ENCODE measurements at places on chromosomes 6 and 20.

GRCh38 chr6:137832110-137832509 lies 34.9 kb upstream of the TNFAIP3 start:
- no peak for DNase-seq

GRCh38 chr6:63787021-63787420 lies 151.4 kb downstream of the PHF3 start:
- DNase-seq: no peak

- no peak for DNase-seq
Measured at GRCh38 chr6:151275566-151275965, 35.8 kb downstream of the AKAP12 start.

DNA sequence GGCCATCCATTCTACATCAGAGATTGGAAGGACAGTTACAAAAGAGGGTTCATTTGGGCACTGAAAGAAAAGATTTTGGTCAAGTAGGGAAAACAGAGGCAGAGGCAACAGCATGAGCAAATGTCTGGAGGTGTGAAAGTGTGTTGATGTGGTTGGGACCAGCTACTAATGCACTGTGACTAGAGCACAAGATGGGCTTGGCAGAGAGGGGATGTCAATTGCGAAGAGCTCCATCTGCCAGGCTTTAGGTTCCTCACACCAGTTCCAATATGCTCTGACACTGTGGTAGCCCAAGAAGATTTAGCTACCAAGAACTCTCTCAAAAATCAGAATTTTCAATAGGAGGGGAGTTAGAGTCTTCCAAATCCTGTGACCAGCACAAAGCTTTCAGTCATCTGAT lies 42.1 kb downstream of the TRAF3IP2 start:
- DNase-seq: no peak

DNA sequence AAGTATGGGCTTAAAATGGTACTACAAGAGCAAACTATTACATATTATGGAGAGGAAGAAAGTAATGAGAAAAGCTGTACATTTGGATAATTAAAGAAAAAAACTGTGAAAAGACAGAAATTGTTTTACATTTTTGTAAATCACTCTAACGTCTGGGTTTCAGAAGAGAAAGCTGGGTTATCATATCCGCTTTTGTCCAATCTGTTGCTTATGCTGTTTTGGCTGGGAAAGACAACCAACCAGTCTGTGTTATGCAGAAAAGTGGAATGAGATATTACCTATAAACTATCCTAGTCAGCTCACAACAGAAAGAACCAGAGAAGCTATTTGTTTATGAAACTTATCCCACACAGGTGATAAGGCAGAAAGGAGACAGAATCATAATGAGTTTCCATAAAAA lies 32.4 kb downstream of the REV3L start:
- no peak for DNase-seq

GRCh38 chr6:79042799-79043126 lies 35.3 kb downstream of the PHIP start:
- DNase-seq: no peak

GRCh38 chr6:43926634-43927531 lies 156.9 kb downstream of the VEGFA start:
- DNase-seq: no peak

GRCh38 chr6:7773322-7773721 lies 47.4 kb downstream of the BMP6 start:
- DNase-seq: no peak

GRCh38 chr6:106886081-106886843 lies 88.3 kb downstream of the CD24 start:
- DNase-seq: no peak

- DNase-seq: no peak
Measured at GRCh38 chr6:131290955-131291354, 155.7 kb downstream of the AKAP7 start.

DNA sequence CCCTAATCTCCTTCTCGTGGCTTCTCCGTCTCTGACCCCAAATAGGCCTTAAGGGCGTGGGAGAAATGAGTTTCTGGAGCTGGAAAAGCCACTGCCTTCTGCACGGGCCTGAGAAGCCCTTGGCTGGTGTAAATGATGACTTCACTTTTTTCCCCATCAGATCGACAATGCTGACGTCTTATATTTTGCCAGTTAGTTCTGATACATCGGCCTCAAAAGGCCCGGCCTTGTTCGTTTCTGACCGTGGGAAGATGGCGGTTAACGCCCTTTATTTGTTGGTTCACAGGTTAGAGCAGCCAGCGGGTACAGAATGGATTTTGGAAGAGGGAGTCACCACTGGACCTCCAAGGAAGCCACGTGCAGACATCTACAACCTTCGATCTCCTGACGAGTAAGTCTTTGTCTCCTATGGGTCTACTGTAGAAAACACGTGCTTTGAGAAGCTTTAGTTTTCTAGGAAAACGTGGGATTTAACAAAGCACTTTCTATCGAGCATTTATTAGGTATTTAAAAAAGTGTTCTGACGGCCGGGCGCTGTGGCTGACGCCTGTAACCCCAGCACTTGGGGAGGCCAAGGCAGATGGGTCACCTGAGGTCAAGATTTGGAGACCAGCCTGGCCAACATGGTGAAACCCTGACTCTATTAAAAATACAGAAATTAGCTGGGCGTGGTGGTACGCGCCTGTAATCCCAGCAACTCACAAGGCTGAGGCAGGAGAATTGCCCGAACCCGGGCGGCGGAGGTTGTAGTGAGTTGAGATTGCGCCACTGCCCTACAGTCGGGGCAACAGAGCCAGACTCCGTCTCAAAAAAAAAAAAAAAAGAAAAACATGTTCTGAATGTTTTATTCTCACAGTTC lies 1.2 kb upstream of the ZNFX1 start:
- peak; percentile 24 for DNase-seq

DNA sequence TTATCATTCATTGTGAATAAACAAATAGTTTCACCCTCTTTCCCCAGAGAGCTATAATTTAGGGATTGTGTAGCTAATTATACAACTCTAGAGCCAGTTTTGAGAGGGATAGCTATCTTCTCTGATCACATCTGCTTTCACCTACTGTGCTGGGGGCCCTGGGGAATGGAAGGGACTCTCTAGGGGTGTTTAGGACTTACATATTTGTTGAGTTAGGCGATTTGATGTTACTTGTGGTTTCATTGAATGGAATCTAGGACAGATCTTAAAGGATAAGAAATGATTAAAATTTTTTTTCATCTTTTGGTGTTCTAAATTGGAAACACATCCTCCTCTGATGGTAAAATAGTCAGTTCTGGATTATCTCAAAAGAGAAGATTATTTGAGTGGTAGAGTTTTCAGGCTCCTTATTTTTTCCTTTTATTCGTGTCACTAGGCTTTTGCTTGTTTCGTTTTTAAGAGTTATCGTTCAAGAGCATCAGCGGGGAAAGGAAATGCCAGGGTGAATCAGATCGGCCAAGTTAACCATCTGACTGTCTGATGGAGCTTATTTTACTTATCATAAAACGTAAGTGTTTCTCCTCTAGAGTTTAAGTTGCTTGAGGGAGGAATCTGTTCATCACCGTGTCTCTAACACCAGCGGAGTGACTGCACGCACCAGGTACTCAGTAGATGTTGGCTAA lies 236.7 kb downstream of the FARS2 start:
- no peak for DNase-seq

DNA sequence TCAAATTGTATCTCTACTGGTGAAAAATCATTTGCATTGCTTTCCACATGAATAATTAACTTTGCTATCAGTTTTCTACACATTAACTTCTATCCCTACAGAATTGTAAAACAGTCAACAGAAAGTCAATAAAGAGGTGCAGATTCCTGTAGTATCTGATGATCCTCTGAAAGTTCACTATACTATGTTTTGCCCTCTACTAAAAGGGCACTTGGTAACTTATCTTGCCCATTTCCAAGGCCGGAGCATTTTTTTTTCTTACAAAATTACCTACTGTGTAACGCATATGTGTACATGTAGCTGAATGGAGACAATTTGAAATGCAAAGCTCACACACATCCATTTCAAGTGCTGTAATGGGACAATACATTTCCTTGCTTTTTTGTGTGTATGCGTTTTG lies 9.6 kb upstream of the SPTLC3 start:
- DNase-seq: no peak

GRCh38 chr6:83707829-83708545 lies 914 bp downstream of the SNAP91 start:
- no peak for DNase-seq

- DNase-seq: no peak
Measured at GRCh38 chr6:167152862-167153261, 4.9 kb downstream of the GPR31 start.

DNA sequence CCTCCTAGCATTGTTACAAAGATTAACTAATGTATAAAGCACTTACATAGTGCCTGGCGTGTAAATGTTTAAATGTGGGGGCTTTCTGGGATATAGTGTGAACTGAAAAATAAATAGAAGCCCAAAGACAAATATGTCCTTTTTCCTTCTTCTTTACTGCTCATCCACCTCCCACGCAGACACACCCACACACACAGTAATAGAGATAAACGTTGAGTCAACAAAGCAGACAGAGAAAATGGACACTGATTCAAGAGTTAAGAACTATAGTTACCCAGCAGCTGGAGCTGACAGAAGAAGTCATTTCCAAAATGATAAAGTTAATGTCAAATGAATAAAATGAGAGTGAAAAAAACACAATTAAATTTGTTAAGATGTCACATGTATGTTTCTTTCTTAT lies 68.3 kb downstream of the FHL5 start:
- DNase-seq: no peak

DNA sequence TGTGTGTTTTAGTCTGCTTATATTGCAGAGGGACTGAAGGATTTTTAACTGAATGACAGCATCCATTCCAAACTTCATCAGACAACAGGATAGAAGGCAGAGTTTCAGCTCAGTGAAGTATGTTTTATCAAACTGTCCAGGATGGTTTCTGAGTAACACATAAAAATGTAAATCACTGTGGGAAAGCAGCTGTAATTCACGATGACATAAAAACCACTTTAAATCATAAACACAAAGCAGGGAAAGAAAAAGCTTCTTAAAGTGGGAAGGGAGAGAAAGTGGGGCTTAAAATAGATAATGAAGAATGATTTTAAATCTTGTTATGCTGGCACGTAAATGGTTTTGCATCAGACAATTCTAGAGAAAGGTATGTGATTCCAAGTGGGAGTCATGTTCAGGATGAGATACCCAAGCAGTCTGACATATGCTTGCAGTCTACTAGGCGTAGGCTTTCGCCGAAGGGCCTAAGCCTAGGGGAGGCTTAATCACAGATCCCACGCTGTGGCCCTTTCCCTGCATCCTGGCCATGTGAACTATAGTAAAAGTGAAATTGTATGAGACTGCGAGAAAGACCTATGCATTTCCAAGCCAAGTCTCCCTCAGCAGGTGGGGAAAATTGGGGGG lies 610.6 kb downstream of the PRKN start:
- no peak for DNase-seq

GRCh38 chr6:40627316-40627715 lies 40.2 kb upstream of the LRFN2 start:
- no peak for DNase-seq

GRCh38 chr6:139823099-139823807 lies 448.8 kb upstream of the CITED2 start:
- DNase-seq: no peak

DNA sequence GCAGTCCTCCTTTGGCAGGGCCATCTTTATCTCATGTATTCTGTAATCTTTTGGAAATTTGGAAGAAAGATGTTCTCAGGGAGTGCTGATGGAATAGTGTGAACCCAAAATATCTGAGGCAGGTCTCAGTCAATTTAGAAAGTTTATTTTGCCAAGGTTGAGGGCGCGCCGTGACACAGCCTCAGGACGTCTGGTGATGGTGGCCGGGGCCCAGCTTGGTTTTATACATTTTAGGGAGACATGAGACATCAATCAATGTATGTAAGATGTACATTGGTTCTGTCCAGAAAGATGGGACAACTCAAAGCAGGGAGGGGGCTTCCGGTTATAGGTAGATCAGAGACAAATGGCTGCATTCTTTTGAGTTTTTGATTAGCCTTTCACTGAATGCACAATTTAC lies 89.8 kb downstream of the ERMARD start:
- no peak for DNase-seq

GRCh38 chr6:108383981-108384380 lies 89.1 kb downstream of the AFG1L start:
- DNase-seq: no peak

- no peak for DNase-seq
Measured at GRCh38 chr6:109623288-109623687, 67.7 kb downstream of the AK9 start.

- no peak for DNase-seq
Measured at GRCh38 chr6:44737829-44738528, 350.5 kb downstream of the CDC5L start.

GRCh38 chr6:33118525-33119123 lies 42.8 kb downstream of the HLA-DPB1 start:
- no peak for DNase-seq

DNA sequence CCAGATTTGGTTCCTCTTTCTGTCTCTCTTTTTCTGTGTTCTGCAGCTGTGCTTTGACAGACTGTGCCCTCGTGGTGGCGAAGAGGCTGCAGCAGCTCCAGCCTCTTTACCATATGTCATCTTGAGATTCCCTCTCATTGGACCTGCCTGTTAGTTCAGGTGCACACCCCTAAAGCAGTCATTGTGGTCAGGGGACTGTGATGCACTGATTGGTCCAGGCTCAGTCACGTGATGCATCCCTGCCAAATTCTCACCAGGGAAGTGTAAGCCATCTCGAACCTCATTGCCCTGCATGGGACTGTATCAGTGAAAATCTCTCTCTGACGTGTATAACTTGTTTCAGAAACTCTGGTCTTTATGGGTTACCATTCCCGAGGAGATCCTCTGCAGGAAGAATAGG lies 160.3 kb downstream of the EYA2 start:
- no peak for DNase-seq

- DNase-seq: no peak
Measured at GRCh38 chr6:143958839-143959399, 49.1 kb downstream of the PLAGL1 start.

DNA sequence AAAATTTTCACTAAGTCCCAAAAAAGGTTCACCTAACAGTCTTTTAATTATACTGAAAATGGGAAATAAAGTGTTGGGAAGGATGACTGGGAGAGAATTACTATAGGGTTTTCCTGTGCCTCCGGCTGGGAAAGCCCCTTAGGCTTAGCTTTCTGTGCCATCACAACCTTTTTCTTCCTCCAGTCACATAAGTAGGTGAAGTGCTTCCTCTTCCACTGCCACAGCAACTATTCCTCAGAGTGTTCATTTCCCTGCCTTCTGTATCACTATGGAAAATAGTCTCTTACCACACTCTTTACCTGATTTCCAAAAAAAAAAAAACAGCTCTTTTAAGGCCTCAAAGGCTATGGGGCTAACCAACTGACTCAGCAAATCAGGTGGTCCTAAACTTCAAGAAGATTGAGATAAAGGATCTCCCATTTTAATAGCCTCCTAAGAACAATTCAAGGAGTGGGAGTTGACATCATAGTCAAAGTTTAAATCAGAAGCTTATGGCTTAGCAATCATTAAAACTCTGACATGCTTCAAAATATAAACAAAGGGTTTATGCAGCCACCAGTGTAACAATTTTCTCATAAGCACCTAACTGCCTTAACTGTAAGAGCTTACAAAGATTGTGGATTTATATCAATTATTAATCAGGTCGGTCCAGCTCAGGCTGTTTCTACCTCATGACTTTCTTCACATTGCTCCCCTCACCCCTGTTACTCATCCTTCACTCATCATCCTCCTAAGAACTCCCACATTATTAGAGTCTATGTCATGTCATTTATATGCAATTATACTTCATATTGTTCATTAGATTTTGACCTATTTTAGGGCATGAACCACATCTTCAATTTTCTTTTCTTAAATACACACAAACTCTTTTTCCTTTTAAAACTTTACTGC lies 95.3 kb downstream of the RNGTT start:
- DNase-seq: no peak

Data from activated T-cell treated with anti-CD3 and anti-CD28 coated beads, Interleukin-2, amount 50 U/mL, for 4 hours (primary cell).